WTC11 (cell line): ENCODE measurements at places on chromosomes 4 and X.

DNA sequence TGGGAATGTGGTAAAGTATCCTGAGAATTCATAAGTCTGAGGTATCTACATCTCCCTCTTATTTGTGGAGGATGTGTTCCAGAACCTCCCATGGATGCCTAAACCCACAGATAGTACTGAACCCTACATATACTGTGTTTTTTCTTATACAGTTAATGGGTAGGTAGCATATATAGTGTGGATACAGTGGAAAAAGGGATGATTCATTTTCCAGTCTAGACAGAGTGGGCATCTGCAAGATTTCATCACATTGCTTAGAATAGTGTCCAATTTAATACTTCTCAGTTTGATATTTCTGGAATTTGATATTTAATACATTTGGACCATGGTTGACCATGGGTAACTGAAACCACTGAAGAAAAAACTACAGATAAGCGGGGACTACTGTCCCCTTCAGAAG is 155.0 kb upstream of the ANKRD50 start:
- no peak for DNase-seq

- no peak for DNase-seq
Measured at GRCh38 chr4:101065346-101065745, 282.0 kb downstream of the PPP3CA start.

GRCh38 chr4:76858319-76858718 is 39.6 kb downstream of the SOWAHB start:
- DNase-seq: no peak

DNA sequence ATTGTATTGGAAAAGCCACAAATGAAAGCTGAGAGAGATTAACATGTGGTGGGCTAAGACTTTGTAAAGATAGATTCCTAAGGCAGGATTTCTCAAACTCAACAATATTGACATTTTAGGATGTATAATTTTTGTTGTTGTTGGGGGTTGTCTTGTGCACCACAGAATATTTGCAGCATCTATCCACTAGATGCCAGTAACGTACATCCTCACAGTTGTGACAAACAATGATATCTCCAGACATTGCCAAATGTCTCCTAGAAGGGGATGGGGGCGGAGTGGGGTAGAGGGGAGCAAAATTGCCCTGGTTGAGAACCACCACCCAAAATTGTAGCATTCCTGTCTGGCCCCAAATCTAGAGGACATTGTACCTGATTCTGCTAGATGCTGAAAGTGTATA is 14.7 kb upstream of the CBR4 start:
- no peak for DNase-seq

DNA sequence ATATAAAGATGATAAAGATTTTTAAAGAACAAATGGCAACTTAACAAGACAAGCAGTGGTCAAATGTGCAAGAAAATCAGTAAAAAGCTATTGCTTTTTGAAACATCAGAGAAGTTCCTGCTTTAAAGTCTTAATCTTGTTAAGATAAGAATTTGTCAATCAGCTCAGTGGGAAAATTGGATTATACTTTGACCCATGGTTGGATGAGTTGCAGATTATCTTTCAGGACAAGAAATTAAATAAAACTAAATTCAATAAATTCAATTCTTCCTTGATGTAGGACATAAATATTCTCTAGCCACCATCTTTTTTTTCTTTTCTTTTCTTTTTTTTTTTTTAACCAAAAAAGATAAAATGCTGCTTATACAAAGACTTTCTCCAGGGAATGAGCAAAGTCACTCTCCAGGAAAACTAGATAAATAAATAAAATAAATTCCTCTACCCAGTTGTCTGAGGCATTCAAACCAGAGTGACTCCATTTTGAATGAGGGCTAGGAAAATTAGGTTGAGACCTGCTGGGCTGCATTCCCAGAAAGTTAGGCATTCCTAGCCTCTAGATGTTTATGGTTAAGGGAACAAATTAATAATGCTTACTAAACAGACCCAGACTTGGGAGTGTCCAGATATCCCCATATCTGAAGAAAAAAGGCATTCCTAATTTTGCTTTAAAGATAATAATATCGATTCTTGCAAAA is 211.2 kb downstream of the SNCA start:
- DNase-seq: no peak

- DNase-seq: no peak
Measured at GRCh38 chrX:134752981-134753717, 94.9 kb upstream of the PLAC1 start.

- DNase-seq: no peak
Measured at GRCh38 chrX:96841325-96841724, 42.4 kb upstream of the RPA4 start.

GRCh38 chr4:59127743-59128142 is 2017.6 kb upstream of the IGFBP7 start:
- no peak for DNase-seq

GRCh38 chr4:167985565-167985964 is 106.8 kb upstream of the ANXA10 start:
- DNase-seq: no peak

- no peak for DNase-seq
Measured at GRCh38 chrX:100674705-100675104, 30.7 kb downstream of the SRPX2 start.

- no peak for DNase-seq
Measured at GRCh38 chr4:153243468-153243867, 39.2 kb downstream of the TRIM2 start.

DNA sequence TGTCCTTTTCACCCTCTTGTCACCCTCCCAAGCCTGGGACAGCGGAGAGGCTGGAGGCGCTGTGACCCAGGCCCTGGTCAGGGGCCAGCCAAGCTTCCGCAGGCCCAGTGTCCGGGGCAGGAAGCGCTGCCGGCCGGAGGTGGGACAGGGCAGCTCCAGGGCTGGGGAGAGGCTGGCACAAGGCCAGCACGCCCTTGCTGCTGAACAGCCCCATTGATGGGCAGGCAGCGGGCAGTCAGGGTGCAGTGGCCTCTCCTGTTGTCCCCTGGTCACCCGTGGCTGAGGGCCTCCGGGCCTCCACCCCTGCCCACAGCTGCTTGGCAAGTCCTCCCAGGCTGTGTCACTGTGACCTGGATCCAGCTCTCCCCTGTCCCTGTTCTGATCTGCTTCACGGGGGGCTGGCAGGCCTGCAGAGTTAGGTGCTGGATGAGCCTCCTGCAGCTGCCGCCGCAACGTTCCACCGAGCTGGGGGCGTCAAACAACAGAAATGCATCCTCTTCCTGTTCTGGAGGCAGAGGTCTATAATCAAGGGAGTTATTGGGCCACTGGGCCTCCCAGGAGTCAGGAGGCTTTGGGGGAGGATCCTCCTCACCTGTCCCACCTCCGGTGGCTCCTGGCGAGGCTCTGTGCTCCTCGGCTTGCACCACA is 107.9 kb downstream of the PSAPL1 start:
- no peak for DNase-seq

- DNase-seq: no peak
Measured at GRCh38 chrX:75071334-75071733, 84.7 kb downstream of the ABCB7 start.
